ENCODE measurements at places on chromosomes 3 and 15.

- no peak for DNase-seq
- H3K4me3 ChIP-seq = no peak overlapping the region
Measured at GRCh38 chr3:169430707-169431404, 232.7 kb downstream of the MECOM start.

DNA sequence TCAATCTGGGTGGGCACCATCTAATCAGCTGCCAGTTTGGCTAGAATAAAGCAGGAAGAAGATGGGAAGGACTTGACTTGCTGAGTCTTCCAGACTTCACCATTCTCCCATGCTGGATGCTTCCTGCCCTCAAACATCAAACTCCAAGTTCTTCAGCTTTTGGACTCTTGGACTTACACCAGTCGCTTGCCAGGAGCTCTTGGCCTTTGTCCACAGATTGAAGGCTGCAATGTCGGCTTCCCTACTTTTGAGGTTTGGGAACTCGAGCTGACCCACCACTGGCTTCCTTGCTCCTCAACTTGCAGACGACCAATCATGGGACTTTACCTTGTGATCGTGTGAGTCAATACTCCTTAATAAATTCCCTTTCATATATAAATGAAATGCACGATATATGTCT is 8.6 kb upstream of the LIPC start:
- H3K27ac ChIP-seq = no peak overlapping the region
- DNase-seq = no peak
- H3K4me3 ChIP-seq = no peak overlapping the region
- H3K36me3 ChIP-seq = no peaks in the 10 kb centered on the region
- no peaks in the 10 kb centered on the region for H3K4me1 ChIP-seq

- H3K4me1 ChIP-seq = no peaks in the 10 kb centered on the region
- no peak for DNase-seq
- no peak overlapping the region for H3K27ac ChIP-seq
- no peaks in the 10 kb centered on the region for H3K36me3 ChIP-seq
- no peak overlapping the region for H3K4me3 ChIP-seq
Measured at GRCh38 chr3:66473181-66473580, 27.6 kb downstream of the LRIG1 start.

DNA sequence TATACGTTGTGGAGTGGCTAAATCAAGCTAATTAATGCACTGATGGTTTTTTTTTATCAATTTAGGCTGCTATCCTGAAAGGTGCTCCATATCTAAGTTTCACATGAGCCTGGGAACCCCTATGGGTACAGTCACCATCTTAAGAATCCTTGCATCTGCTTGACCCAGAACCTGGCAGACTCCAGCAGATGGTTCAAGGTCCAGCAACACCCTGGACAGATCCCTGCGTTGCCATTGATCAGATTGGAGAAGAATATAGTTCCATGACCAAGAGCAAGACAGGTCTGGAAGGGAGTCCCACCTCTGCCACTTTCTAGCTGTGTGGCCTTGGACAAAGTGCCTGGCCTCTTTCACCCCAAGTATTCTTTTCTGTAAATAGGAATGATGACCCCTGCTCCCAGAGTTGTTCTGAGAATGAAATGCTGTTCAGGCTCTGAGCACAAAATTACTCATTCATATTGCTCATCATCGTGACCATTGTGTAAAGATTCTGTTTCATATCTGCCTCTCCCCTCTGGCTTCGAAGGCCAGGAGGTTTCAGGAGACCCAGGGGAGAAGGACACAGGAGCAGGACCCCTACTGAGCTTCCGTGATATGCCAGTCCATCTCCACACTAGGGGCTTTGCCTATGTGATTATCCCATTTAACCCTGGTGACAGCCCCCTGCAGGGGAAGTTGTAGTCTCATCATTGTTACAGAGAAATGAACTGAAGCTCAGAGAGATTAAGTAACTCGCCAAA is 30.0 kb upstream of the TSEN2 start:
- no peaks in the 10 kb centered on the region for H3K27me3 ChIP-seq
- H3K27ac ChIP-seq = no peak overlapping the region
- H3K4me1 ChIP-seq = no peaks in the 10 kb centered on the region
- no peak overlapping the region for H3K4me3 ChIP-seq

- H3K27ac ChIP-seq = no peak overlapping the region
- no peak overlapping the region for H3K4me3 ChIP-seq
- no peaks in the 10 kb centered on the region for H3K36me3 ChIP-seq
- peaks cover 17% of the 10 kb centered on the region for H3K4me1 ChIP-seq
- H3K27me3 ChIP-seq = no peaks in the 10 kb centered on the region
Measured at GRCh38 chr15:51774916-51775315, 23.5 kb downstream of the TMOD2 start.

GRCh38 chr3:127013758-127014535 is 31.0 kb downstream of the PLXNA1 start:
- no peak for DNase-seq
- H3K36me3 ChIP-seq = peaks cover 60% of the 10 kb centered on the region
- H3K4me1 ChIP-seq = no peaks in the 10 kb centered on the region

DNA sequence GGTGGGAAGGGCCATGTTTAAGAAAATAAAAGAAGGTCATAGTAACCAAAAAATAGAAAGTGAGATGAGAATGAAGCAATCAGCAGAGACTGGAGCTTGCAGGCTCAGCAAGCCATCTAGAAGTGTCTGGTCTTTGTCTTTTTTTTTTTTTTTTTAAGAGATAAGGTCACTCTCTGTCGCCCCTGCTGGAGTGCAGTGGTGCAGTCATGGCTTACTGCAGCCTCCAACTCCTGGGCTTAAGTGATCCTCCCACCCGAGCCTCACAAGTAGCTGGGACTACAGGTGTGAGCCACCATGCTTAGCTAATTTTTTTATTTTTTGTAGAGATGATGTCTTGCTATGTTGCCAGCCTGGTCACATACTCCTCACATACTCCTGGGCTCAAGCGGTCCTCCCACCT is 36.2 kb downstream of the GXYLT2 start:
- no peak overlapping the region for H3K27ac ChIP-seq
- no peaks in the 10 kb centered on the region for H3K36me3 ChIP-seq
- no peak for DNase-seq

- peaks cover 8% of the 10 kb centered on the region for H3K4me1 ChIP-seq
- H3K27me3 ChIP-seq = no peaks in the 10 kb centered on the region
- H3K4me3 ChIP-seq = no peak overlapping the region
- no peaks in the 10 kb centered on the region for H3K36me3 ChIP-seq
- H3K27ac ChIP-seq = no peak overlapping the region
Measured at GRCh38 chr3:185504636-185505035, 5.8 kb upstream of the TMEM41A start.

DNA sequence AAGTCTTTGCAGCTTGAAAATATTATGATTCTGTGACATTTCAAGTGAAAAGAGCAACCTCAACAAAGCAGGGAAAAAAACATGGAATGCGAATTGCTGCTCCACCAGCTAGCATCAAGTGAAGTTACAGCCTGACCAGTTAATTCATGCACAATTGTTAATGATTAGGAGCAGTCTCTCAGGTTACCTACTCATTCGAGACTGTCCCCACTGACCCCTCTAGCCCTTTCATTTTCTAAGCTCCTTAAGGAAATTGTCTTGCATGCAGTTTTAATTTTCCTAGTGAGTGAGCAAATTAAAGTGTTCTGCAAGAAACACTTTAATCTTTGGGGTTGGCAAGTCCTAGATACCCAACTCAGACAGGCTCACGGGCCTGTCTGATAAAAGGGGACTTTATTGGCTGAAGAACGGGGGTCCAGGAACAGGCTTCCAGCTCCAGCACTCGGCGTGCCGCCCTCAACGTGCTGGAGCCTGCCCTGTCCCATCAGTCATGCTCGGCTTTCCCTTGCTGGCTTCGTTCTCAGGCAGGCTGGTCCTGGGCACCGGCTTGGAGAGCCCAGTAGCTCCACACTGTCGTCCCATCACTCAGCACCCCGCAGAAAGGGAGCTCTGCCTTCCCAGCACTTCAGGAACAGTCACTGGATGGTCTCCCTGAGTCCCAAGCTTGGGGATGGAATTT is 18.3 kb downstream of the PODXL2 start:
- H3K36me3 ChIP-seq = no peaks in the 10 kb centered on the region
- no peaks in the 10 kb centered on the region for H3K27me3 ChIP-seq
- H3K4me3 ChIP-seq = no peak overlapping the region
- DNase-seq = no peak
- H3K27ac ChIP-seq = no peak overlapping the region

All from adrenal gland (tissue), 19 donors.